Cerebellar nuclear complex (tissue), 1 donor: ENCODE measurements at places on chromosomes 6 and 20.

GRCh38 chr6:29845405-29846006, 17.9 kb downstream of the HLA-G start:
- no peak for DNase-seq

- no peak for DNase-seq
These were observed 75.7 kb upstream of the OPRM1 start for GRCh38 chr6:153963352-153963751.

DNA sequence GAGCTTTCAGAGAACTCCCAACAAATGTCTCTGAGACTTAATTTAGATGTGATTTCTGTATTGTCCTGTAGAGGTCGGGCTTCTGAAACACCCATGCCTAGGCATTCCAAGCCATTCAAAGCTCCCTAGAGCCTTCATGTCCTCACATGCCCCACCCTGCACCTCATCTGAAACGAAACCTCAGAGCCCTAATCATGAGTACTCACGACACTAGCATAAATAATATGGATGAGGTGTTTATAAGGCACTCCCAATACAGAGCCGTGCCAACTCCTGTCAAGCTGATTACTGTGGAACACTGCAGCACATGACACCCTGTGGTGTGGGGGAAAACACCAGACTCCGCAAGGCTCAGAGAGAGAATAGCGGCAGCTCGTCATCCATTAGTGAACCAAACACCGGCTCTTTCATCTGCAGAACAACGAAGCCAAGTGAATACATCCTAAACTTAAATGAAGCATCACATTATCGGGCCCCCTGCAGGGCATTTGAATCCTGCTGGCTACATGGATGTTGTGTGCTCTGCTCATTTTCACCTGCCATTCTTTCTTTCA, 83.8 kb downstream of the FNDC1 start:
- no peak for DNase-seq

GRCh38 chr6:131717836-131718542, 7.2 kb upstream of the CTAGE9 start:
- DNase-seq = no peak
